ENCODE measurements at places on chromosomes 7 and 10.

DNA sequence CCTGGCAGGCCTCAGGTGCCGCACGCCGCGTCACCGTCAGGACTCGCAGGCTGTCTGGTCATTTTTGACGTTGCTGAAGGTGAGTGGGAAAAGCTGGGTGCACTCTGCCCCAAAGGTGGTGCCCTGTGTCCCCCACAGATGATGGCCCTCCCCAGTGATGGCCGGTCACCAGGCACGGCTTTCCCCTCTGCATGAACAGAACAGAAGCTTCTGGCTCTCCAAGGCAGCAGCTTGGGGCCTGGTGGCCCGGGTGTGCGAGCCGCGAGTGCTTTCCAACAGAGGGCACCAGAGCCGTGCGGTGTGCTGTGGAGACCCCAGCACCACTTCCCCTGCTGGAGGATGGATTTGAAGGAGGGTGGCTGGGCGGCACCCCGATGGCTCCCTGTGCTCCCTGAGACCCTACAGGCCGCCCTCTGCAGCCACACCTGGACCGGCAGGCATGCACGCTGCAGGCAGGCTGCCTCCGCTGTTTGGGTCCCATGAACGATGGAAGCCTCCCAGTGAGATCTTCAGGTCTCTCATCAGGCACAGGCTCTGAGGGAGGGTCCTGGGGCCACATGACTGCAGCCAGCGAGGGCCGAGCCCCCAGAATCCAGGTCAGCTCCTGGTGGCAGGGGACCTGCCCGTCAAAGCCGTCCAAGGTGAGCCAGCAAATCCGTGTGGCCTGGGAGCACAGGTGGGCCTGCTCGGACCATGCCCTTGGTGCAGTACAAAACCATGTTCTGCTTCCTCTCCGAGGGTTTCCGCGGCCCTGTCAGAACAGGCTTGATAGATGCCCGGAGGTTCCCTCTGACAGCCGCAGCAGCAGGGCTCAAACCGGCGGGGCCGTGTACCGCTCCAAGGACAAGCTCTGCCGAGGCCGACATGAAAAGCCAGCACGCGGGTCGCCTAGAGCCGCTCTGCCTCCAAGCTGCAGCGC, 195.4 kb downstream of the EBF3 start:
- DNase-seq = no peak

DNA sequence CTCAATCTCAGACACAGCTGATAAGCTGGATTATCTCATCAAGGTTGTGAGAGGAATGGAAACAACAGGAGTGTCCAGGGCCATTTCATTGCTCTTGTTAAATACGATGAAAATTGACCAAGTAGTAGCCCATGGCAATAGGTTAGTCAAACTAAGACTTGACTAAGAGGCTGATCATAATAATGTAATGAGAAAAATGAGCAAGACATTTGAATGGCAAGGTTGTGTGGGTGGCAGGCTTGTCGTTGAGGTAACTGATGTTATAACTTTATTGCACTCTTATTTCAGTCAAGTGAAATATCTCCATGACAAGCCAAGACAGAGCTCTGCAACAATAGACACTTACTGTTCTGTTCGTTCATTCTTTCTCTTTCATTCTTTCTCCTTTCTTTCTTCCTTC, 532.0 kb downstream of the GATA3 start:
- no peak for DNase-seq

DNA sequence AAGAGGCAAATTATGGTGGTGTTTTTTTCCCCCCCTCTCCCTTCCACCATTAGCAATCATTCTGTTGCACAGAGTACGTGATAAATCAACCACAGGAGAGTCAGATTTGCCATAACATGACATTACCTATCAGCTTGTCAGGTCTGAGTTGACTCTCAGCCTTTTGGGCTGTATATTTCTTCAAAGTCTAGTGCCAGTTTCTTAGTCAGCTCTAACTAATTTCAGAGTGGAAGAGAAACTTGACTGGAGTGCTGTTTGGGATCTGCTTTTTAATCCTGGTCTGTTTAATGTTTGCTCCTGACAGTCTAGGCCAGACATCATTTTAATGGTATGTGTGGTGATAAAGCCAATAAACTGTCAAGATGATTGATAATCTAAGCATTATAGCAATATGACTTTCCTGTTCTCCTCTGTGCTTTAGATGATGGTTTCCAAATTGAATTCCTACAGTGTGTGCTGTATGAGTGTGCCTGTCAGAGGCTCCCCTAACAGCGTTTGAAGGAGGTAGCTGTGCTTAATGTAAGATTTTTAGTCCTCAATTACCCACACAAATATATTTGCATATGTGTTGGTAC, 76.9 kb downstream of the LRMDA start:
- no peak for DNase-seq

- no peak for DNase-seq
These were observed 38.0 kb downstream of the CYTH3 start for GRCh38 chr7:6234384-6234783.

GRCh38 chr7:108007261-108007660, 4.3 kb upstream of the LAMB1 start:
- DNase-seq = no peak

DNA sequence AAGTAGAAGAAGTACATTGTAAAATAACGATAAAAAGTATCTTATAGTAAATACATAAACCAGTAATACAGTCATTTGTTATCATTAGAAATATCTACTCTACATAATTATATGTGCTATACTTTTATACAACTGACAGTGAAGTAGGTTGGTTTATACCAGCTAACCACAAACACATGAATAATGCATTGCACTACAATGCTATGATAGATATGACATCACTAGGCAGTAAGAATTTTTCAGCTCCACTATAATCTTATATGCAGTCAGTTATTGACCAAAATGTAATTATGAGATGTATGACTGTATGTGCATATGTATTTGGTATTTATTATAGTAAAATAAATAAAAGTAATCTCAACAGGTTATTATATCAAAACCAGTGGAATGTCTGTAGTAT, 23.4 kb upstream of the SGCE start:
- DNase-seq = no peak

- no peak for DNase-seq
These were observed 387.0 kb downstream of the GRID1 start for GRCh38 chr10:85979598-85979997.

GRCh38 chr10:99621454-99622251, 1.4 kb upstream of the SLC25A28 start:
- no peak for DNase-seq

GRCh38 chr10:97573021-97573420, 442 bp downstream of the ANKRD2 start:
- DNase-seq = no peak

- DNase-seq = no peak
These were observed 13.6 kb downstream of the OPTN start for GRCh38 chr10:13113544-13113943.

GRCh38 chr10:80197972-80198916, 7.1 kb downstream of the ANXA11 start:
- no peak for DNase-seq

DNA sequence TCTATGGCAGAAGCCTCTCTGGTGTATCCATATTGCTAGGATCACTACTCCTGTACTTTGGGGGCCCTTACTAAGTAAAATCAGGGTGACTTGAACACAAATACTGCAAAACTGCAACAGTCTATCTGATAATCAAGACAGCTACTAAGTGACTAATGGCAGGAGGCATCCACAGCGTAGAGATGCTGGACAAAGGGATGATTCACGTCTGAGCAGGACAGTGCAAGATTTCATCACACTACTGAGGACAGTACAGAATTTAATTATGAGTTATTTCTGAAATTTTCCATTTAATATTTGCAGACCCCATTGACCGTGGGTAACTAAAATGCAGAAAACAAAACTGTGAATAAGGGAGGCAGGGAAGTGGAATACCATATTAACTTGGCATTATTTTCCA, 10.4 kb downstream of the CUL2 start:
- DNase-seq = no peak

DNA sequence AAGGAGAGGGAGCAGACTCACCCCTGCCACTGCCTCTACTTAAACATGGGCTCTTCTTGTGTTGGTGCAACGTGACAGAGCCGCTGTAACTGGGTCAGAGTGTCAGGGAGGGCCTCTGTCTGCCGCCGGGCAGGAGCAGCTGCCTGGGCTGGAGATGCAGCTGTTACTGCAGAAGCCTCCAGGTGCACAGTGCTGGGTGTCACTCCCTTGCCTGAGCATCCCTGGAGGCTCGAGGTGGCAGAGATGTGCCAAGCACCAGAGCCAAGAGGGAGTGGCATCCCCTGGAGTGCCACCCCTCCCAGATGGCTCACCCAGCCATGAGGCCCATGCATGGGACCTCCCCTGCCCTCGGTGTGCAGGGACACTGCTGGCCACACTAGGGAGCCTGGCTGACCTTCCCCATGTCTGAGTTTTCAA, 145.7 kb downstream of the PRPF18 start:
- DNase-seq = no peak

GRCh38 chr10:60358282-60358681, 31.4 kb downstream of the ANK3 start:
- DNase-seq = no peak

DNA sequence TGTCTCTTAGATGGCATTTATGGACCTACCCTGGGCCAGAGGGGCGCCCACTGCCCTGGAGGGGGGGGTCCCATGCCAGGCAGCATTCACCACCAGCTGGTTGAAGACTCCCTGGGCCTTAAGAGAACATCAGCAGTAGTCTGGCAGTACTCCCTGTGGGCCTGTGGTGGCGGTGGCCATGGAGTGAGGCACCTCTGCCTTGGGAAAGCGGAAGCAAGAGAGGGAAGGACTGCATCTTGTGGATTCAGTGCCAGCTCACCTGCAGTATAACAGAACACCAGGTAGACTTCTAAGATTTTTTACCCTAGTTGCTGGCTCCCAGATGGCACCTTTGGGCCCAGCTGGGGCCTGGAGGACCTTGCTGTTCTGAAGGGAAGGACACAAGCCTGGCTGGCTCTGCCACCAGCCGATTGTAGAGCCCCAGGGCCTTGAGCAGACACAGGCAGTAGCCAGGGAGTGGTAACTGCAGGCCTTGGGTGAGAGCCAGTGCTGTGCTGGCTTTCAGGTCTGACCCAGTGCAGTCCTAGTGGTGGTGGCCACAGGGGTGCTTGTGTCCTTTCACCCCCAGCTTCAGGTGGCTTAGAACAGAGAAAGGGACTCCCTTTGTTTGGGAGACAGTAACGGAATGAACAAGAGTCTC, 15.8 kb downstream of the PLAC9 start:
- DNase-seq = no peak

GRCh38 chr10:110600487-110601101, 33.1 kb downstream of the SMC3 start:
- DNase-seq = peak; percentile 33

GRCh38 chr7:130350945-130351790, 6.6 kb downstream of the CPA5 start:
- DNase-seq = no peak

GRCh38 chr10:61923210-61923949, 21.9 kb downstream of the ARID5B start:
- DNase-seq = no peak

DNA sequence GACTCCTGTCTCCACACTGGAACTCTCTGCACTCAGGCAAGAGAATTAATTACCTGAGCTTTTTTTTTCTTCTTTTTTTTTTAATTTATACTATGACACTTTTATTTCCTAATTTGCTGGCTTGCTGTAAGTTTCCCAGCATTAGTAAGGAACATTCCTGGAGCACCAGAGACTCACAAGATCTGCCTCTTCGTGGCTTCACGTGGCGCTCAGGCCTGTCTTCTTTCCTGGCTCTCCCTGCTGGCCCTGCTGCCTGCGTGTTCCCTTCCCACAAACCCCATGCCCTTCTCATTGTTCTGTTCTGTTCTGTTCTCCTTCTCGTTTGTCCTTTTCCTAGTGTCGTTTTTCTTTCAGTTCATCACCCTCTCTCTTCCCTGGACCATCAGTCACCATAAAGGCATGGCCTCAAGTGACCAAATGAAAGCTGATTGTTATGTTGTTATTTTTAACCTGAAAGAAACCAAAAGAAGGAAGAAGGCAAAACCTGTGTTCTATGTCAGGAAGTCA, 591.6 kb upstream of the PFKP start:
- DNase-seq = no peak

- DNase-seq = no peak
These were observed 75.7 kb downstream of the CDH23 start for GRCh38 chr10:71472466-71472865.

GRCh38 chr7:142603870-142604448, 145.3 kb upstream of the PRSS1 start:
- DNase-seq = peak; percentile 52

GRCh38 chr10:78648256-78648860, 420.4 kb upstream of the ZMIZ1 start:
- no peak for DNase-seq

GRCh38 chr10:123599366-123599849, 66.7 kb upstream of the GPR26 start:
- DNase-seq = no peak

DNA sequence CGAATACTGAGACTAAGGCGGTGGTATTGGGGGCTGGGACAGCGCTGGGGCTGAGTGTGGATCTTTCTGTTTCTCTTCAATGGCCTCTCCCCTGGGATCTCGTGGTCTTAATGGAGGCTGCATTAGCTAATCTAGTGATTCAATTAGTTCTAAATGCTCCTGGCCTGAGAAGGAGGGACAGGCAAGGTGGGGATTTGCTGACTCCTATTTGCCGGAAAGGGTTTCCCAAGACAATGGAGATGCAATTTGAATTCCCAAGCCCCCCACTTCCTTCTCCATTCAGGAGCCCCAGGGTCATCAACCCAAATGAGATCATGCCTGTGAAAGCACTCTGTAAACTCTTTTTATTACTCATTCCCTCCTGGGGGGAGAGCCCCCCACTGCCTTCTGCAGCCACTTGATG, 111.7 kb upstream of the PLXNA4 start:
- no peak for DNase-seq

DNA sequence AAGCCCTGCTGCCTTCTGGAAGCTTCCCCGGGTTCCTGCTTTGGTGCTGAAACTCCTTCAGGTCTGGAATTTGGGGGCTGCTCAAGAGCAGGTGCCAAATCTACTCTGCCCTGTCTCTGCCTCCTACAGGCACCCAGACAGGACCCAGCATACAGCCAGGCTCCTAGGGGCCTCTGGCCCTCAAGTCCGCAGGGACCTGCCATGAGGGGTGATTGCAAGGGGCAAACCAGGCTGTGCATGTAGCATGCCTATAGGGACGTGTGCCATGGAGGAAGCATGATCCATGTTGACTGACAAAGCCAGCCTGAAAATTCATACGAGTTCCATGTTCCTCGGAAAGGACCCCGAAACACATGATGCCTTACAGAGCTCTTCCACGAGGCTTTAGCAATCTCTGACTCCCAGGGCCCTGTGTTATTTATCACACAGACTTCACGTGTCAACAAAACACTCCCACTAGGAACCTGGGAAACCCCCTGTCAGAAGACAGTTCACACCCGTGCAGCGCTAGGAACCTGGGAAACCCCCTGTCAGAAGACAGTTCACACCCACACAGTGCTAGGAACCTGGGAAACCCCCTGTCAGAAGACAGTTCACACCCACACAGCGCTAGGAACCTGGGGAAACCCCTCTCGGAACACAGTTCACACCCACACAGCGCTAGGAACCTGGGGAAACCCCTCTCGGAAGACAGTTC, 75.3 kb upstream of the DNAAF5 start:
- DNase-seq = no peak
